ENCODE measurements at places on chromosomes 7 and 10.

- DNase-seq: no peak
Observed at GRCh38 chr7:126578338-126578737, 674.4 kb downstream of the GRM8 start.

- no peak for DNase-seq
Observed at GRCh38 chr7:44189993-44190872, 994 bp upstream of the GCK start.

GRCh38 chr7:133987582-133987981 lies 139.6 kb upstream of the LRGUK start:
- peak; percentile 18 for DNase-seq

DNA sequence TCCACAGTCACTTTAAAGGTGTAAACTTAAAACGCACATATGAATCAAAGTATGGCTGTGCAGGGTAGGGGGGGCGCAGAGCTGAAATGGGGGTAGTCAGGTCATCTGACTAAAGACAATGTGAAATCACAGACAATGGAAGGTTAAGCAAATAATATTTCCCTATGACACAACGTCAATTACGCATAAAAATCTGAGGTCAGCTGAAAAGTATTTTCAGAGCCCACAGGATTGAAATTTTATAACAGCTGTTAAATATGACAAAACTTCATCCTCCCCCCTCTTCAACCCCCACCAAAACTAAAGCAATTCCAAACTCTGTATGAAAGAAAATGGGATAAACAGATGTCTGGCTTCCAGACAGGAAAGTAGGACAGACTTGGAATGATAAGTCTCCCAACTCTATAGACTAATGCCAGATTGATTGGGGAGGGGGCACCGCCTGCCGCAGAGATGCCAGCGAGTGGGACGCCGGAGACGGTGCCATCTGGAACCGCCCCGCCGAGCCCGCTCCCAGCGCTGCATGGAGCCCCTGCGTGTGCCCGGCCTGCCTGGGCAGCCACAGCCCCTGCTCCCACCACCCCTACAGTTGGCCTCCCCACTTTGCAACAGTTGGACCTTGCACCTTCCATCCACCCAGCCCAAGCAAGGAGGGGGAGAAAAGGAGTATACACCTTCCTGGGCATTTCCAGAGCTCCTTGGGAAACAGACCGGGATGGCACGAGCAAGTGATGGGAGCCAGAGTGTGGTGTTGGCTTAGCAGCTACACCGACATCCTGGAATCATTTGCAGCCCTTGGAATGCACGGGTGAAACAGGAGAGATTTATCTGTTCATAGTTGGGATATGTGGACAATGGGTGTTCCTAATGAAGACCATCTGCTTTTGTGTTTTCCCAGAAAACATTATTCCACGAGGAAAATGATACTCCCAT lies 10.7 kb downstream of the EBF3 start:
- DNase-seq: no peak

DNA sequence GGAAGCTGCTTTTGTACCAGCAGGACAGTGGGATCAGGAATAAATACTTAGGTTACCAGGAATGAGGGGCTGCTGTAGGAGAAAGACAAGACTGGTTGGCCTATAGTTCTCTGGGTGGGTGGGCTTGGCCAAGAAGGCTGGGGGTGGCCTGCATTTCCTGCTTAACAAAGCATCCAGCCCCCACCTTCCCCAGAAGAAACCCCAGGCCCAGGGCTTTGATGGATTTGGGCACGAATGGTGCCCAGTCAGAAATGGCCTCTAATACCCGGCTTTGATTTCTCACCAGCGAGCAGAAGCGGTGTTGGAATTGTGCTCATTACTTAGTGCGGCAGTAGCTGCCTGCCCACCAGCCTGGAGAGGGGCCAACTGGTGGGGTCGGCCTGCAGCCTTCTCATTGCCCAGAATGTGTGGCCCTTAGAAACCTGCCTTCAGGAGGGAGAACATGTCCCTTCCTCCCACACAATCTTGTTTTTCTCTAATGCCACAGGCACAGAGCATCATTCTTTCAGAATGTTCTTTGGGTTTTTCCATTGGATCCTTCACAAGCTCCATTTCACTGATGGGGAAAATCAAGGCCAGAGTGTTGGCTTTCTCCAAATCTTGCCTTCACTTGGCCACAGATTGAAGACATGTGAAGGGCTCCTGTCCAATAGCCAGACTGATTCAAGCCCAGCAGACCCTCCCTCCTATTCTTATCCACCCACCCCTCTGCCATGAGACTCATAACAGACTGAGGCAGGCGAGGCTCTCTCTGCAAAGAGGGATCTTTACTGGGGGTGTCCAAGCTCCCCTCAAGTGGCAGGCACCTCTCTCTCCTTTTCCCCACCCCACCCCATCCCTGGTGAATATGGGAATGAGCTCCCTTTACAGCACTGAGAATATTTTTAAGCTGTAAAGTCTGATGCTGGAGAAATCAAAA lies 2.5 kb downstream of the UNC5B start:
- DNase-seq: no peak
